Activated CD4-positive, alpha-beta T cell treated with anti-CD3 and anti-CD28 coated beads for 24 hours (primary cell): ENCODE measurements at places on chromosomes 2 and 18.

DNA sequence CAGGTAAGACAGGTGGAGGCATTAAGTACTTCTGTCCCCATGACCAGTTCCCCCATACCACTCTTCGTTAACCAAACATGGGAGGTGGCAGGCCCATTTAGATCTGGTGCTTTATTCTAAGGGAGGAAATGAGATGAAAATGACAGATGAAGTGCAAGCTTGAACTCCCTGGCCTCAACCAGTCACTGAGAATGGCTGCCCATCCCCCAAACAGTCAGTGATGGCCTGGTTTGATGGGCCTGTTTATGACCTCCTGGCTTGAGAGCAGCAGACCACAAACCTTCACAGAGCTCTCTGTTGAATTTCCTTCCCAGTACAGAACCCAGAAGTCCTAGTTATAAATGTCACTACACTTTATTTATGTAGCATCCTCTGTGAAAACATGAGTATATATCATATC, 31.1 kb downstream of the EPAS1 start:
- no peak for DNase-seq

- DNase-seq = no peak
Measured at GRCh38 chr18:79871026-79871390, 73.3 kb downstream of the KCNG2 start.

DNA sequence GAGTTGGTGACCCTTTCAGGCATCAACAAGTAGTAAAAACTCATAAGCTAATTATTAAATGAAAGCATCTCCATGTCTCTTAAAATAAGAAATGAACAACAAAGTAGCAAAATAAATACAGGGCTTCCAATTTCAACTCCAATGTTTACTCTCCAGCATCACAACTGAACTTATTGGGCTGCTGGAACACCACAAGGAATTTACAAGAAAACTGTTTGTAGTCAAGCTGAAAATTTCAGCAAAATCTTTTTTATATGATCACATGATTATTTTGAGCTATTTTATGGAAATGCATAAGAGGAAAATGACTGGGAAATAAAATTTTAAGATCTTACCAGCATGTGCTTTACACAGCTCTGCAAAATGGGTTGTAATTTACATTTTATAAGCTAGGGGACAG, 28.1 kb downstream of the COBLL1 start:
- no peak for DNase-seq

- no peak for DNase-seq
Measured at GRCh38 chr2:98582523-98582922, 25.8 kb downstream of the COA5 start.

DNA sequence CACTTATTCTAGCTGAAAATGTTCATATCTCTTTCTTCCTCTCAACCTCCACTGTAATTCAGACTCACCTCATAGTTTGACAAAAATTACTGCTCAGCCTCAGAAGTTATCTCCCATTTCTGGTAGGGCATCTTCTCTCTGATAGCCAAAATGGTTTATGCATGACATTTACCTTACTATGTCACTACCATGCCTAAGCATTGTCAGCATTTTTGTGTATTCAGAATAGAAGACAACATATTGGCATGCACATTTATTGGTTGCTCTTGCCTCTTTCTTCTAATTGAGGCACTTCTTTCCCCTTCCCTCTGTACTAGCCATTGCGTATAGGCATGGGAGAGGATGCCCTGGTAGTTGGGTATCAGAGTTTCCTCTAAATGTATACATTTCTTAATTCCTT, 406.1 kb upstream of the DCC start:
- DNase-seq = no peak

DNA sequence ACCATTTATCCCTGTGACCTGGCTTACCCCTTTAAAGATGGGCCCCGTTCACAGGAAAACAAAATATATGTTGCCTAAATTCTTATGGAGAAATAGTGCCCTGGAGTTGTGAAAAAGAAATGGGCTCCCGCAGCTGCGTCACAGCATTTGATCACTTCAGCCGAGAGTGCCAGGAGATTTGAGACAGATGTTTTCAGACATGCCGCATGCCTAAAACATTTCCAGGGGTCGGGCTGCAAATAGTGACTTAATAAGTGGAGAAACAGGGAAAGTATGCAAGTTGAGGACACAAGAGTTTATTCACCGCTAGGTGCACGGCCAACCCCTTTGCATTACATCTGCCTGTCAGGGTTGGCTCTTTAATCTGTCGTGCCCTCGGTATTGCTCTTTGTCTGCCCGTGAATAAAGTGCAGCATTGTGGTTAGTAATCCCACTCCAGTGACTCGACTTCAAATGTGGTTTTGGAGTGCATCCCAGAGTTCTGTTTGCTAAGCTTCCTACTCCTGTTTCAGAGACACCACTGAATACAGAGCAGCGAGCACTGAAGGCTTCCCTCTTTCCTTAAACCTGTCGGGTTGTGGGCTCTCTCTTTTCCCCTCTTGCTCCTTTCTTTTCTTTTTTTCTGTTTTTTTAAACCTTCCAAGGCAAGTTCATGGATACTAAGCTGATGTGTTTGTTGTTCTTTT, 187.5 kb downstream of the LTBP1 start:
- DNase-seq = no peak

- no peak for DNase-seq
Measured at GRCh38 chr2:23745726-23746105, 181.2 kb downstream of the ATAD2B start.

DNA sequence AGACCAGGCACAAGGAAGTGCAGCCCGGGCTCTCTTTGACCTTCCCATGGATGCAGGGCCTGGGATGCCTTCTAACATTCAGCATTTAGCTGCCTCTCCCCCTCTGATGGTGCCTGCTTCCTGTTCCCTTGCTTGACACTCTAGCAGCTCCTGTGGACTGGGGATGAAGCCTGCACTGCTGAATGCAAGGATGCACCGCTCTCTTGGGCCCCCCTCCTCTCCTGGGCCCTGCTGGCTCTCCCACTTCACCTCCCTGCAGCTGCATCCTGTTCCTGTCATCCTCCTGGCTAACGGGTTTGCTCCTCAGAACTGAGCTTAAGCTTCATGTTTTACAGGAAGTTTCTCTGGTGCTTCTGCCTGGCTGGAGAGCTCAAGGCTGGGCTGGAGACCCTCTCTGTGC, 254.1 kb downstream of the TSN start:
- DNase-seq = no peak
